ENCODE measurements at places on chromosomes 12 and 14.

- no peak for DNase-seq
Measured at GRCh38 chr12:125676366-125676765, 611.1 kb downstream of the AACS start.

GRCh38 chr12:108570743-108571608 is 8.6 kb downstream of the ISCU start:
- no peak for DNase-seq

- DNase-seq, result no peak
Measured at GRCh38 chr12:68043435-68043834, 54.2 kb downstream of the IFNG-AS1 start.

- DNase-seq, result no peak
Measured at GRCh38 chr14:65981192-65981843, 504.9 kb upstream of the CCDC196 start.

DNA sequence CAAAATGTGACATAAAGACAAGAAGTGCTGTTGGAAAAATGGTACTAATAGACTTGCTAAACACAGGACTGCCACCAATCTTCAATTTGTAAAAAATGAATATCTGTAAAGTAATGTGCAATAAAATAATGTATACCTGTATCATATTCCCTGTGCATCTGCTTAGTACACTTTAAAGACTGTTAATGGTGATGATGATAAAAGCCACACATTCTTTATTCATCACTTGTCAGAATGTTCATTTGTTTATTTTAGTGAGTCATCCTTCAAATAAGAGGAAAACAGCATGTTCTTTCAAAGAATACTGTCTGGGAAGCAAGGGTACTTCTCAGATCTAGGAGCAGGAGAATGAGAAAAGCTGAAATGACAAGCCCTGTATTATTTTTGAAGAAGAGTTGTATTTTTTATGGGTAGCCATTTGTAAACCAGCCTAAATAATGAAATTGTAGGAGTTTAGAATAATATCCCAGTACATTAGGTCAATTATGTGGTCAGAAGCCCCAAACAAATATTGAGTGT is 78.3 kb upstream of the PSMA6 start:
- DNase-seq, result no peak

DNA sequence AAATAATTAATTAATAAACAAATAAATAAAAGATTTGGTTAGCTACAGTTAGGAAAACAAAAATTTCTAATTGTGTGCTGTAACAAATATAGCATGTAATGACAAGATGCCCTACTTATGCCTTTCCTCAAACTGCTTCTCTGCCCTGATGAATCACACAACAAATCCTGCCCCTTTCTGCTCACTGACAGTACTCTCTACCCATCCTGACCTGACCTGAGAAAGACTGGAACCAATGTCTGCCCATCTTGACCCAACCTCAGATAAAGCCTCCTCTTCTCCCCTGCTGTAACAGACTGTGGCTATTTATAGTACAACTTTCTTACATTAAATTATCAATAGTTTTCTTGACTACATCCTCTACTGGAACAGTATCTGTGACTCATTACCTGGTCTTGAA is 43.7 kb downstream of the PPP1R13B start:
- DNase-seq, result no peak

- DNase-seq, result no peak
Measured at GRCh38 chr14:87630846-87631245, 362.1 kb downstream of the GALC start.

DNA sequence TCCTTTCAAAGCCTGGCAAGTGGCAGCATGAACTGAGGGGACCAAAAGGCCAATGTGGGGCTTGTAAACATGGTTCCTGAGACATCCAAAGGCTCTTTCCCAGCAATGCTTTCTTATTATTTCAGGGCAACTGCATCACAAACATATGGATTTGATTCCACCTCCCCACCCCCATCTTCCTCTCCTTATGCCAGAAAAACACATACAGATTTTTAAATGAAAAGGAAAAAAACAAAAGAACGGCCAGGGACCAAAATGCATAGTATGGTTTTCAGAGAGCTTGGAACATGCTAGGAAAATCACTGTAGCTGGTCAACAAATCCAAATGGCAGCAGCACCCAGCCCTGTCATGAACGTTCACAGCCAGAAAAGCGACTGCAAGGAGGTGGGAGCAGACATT is 167.6 kb downstream of the ANO2 start:
- no peak for DNase-seq

DNA sequence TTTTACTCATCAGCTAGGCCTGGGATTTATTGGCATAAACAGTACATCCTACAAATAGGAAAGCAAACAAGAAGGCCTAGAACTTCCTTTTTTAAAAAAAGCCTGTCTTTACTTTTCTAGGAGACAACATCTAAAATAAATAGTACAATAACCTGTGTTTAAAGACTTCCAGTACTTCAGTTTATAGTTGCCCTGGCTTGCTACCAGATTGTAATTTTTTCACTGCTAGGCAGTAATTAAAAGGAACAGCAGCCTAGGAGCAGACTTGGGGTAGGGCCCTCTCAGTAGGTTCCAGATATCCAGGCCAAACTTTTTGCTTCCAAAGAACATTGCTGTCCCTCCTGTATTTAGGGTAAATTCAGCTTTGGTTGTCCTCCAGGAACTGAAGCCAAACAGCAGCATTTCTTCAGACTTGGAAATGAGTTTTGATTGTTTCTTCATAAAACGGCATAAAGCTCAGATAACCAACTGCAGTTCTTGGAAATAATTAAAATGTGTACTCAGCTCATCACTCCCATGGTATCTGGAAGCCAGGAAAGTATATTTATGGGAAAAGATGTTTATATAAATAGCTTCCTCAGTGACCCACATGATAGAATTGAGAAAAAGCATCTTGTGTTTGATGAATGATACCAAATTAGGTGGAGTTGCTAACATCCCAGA is 61.7 kb downstream of the PPP1R36 start:
- no peak for DNase-seq

- DNase-seq, result no peak
Measured at GRCh38 chr12:52029685-52030084, 21.6 kb upstream of the NR4A1 start.

GRCh38 chr12:49264873-49265792 is at the start of gene TUBA1C:
TUBA1C (plus strand) TSS chr12:49265082; CDS start chr12:49265182, 100 bp downstream.
- peak; percentile 90 for DNase-seq

DNA sequence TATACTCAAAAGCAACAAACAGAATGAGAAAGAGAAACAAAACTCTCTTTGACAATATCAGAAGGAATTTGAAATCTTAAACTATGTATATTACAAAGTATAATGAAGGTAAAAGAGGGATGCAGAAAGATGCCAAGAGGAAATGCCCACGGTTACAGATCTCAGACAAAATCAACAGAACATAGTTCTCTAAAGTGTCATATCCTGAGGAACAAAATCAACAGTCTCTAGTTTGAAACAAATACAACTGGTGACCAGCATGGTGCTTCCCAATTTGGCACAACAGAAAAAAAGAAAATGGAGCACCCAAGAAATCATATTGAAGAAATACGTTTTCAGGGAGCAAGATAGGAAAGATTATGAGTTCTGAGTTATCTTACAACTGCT is 116.5 kb downstream of the METTL25 start:
- no peak for DNase-seq

DNA sequence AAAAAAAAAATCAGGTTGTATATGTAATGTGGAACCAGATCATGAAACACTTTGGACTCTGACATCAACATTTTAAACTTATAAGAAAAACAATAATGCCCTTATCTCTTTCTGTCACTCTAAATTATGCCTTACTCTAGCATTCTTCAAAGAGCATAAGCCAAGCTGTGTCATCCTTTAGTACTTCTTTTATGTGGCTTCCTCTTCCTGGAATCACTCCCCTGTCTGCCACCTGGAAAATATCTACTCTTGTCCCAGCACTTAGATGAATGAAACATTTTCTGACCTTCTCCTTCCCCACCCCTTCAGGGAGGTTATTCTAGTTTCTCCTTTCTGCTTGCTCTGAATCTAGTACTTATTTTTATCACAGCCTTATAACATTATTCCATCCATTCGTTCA is 101.2 kb downstream of the CNTN1 start:
- DNase-seq, result no peak

DNA sequence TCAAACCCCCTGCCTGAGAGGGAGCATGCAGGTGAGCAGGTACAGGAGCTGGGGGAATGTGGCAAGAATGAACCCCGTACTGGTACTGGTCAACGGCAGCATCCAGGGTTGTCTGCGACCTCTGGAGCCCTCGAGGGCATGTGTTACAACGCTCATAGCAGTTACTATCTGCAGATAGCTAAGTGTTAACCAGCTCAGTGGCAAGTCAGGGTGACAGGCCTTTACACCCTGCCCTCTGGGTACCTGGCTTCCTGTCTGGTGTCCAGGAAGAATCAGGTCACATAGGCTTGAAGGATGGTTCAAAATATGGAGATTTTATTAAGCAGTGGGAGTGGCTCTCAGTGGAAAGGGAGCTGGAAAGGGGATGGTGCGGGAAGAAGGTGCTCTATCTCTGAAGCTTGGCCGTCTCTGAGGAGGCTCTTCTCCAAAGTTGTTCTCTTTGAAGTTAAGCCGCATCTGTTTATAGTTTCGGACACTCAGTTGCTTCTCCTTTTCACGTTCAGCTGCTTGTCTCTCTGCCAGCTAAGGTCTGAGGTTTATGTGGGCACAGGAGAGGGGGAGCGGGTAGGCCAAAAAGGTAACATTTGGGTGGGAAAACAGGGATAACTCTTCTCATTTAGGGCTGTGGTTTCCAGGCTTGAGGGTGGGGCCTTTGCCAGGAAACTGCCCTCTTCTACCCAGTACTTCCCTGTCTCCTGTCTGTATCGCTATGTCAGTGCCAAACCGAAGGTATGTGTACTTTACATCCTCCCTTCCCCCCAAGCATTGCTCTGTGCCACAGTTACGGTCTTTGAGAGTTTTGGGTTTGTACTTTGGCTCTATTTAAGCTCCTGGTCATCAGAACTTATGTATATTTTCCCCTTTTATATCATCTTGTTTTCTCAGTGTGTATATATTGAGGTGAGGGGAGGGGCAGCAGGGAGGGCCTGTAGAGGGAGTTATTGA is 305.8 kb downstream of the RGS6 start:
- DNase-seq, result no peak

- DNase-seq, result no peak
Measured at GRCh38 chr14:101103321-101103901, 199.9 kb upstream of the RTL1 start.

GRCh38 chr12:50400638-50401499 is at the start of gene LARP4:
LARP4 (plus strand) TSS chr12:50400885; CDS start chr12:50401011, 126 bp downstream.
- DNase-seq, result peak; percentile 87

Measured in activated CD4-positive, alpha-beta T cell treated with anti-CD3 and anti-CD28 coated beads for 4 hours (primary cell).